ENCODE measurements at places on chromosomes 6 and 20.

GRCh38 chr6:108078191-108078590 is 3.6 kb upstream of the OSTM1 start:
- no peak for DNase-seq

GRCh38 chr6:149134511-149134933 is 183.0 kb upstream of the TAB2 start:
- no peak for DNase-seq

DNA sequence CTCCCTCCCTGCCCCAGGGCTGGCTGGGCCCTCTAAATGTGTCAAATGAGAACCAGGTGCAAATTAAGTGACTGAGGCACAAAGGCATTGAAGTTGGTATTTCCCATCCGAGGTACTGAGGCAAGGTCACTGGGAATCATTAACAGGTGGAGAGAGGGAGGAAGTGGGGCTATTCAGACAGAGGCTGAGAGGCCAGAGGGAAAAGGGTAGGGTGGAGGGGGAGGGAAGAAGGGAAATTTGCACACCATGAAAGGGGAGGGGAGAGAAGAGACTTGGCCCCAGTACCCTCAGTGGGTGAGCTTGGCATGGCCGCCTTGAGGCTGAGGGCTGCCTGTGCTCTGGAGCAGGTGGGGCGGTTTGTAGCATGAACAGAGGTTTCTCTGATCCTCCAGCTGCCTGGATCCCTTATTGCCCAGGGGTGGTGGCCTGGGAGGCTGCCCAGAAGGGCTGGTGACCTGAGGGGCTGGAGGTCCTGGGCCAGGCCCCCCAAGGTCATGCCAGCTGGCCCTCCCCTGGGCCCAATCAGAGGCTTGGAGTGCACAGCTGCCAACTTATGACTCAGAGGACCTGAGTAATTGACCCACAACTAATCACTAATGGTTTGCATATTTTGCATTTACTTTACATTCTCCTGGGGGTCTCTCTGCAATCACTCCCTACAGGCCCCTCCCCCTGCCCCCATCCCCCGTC is 40.3 kb upstream of the ZFAND3 start:
- DNase-seq, result no peak

GRCh38 chr6:57421503-57421902 is 104.1 kb downstream of the PRIM2 start:
- DNase-seq, result no peak

GRCh38 chr20:36017048-36017951 is 48.9 kb downstream of the CNBD2 start:
- no peak for DNase-seq

- DNase-seq, result no peak
Observed at GRCh38 chr20:4272225-4272624, 256.9 kb upstream of the RNF24 start.

- DNase-seq, result no peak
Observed at GRCh38 chr6:149305372-149305771, 12.1 kb upstream of the TAB2 start.

GRCh38 chr6:143562143-143562542 is 50.6 kb upstream of the FUCA2 start:
- no peak for DNase-seq

DNA sequence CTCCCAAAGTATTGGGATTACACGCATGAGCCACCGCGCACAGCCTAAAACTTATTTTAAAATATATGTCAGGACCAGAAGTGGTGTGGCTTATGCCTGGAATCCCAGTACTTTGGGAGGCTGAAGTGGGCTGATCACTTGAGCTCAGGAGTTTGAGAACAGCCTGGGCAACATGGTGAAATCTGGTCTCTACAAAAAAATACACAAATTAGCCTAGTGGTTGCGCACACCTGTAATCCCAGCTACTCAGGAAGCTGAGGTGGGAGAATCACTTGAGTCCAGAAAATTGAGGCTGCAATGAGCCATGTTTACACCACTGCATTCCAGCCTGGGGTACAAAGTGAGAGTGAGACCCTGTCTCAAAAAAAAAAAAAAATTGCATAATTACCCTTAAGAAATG is 13.7 kb downstream of the PXT1 start:
- DNase-seq, result no peak

DNA sequence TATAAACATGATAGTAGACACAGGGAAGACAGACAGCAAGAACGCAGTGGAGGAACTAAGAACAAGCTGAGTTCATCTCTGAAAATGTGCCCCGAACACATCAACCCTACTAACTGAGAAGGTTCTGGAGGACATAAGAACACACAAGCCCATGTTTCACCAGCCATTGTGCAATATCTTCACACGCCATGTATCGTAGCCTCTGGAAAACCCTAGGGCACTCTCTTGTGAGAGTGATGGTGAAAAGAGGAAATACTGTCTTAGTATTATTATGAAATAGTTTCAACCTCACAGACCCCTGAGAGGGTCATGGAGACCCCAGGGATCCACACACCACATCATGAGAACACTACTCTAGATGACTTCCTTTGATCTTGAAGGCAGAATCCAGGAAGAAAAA is 26.1 kb upstream of the FOXF2 start:
- no peak for DNase-seq

DNA sequence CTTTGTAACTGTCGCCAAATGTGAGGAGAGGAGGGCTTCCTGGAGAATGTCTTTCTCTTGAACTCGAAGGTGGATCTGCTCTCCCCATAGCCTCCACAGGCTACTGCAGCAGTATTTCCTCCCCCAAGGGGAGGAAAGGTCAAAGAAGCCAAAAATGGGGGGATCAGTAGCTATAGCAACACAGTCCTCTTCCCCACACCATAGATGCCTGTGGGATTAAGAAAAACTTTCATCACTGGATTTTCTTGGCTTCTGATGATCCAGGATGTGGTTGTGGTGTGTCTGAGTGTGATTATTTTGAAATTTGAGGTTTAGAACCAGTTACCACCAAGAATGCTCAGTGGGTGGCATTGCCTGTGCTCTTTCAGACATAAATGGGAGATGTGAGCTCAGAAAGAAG is 140.1 kb upstream of the SPACA1 start:
- no peak for DNase-seq

DNA sequence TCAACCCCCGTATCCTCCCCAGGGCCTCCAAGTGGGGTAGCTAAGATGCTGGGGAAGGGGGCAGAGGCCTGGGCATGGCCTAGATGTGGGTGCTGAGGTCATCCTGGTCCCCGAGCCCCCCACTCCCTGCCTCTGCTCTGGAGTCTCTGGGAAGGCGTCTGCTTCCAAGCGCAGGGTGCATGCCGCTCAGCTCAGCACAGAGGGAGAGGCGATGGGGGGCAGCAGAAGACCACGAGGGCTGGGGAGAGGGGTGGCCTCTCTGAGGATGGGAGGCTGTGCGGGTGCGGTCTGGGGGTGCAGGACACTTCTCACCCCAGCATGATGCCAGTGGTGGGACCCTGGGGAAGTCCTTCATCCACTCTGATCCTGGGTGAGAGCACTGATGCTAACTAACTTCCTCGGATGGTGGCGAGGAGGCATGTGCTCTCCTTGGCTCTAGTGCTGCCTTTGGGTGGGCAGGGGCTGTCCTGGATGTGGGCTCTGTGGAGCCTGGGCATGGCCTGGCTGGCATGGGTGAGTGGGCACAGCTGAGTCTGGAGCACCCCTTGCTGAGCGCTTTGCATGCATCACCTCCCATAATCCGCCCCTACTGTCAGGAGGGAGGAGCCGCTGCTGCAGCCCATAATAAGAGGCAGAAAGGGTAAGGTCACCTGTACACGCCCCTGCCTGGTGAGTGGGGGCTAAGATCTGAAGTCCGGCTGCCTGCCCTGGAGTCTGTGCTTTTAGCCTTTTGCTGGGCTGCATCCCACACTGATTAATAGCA is 34.7 kb downstream of the EFCAB8 start:
- DNase-seq, result no peak

DNA sequence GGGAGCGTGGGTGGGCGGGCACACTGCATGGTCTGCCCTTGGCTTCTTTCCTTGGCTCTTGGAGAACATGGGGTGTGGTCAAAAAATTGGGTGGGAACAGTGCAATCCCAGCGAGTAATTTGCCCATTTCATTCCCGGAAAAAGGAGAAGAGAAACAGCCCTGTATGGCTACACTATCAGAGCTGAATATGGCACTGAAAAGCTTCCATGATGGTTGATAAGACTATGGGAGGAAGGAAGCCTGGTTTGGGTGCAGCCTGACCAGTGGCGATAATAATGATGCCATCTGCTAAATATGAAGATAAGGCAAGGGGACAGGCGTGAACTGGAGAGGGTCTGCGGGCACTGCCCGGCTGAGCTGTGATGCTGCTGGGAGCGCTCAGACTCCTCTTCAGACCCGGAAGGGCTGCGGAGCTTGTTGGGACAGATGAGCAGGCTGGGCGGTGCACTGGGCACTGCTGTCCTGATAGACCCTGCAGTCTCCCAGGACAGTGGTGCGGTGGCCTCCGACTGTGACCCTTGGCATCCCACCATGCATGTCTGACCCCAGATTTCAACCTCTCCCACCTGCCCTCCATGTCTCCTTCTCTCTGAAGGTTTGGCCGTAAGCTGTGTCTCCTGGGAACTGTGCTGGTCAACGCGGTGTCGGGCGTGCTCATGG is 10.2 kb downstream of the SLC22A1 start:
- no peak for DNase-seq

DNA sequence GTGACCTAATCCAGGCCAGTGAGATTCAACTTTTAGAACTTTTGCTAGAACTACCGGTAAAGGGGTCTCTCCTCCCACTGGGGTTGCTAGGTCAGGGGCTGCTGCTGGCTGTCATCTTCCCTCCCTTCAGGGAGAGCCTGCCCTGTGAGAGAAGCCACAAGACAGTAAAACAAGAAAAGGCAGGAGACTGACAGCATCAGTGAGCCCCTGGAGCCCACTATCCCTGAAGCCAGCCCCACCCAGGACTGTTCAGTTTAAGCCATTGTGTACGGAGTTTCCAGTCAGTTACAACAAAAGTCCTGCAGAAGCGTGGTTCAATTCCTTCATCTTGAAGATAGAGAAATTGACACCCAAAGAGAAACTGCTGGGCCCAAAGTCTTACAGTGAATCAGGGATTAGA is 7.9 kb upstream of the BMP7 start:
- no peak for DNase-seq

- no peak for DNase-seq
Observed at GRCh38 chr20:23021951-23022350, 13.2 kb upstream of the SSTR4 start.

DNA sequence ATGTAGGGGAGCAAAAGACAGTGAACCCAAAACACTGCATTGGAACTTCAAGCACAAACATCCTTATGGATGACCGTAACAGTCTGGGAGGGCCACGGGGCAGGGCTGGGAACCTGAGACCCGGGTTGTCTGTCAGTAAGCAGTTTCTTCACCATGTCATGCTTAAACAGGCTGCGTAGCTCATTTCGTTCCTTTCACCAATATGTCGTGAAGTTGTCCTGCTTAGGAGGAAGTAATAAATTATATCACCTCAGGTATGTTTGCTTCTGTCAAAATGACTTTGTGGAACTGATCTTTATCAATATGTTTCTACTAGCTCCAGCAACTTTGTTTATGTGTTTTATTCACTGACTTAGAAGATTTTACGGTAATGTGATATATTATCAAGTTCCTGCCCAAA is 12.4 kb upstream of the MAK start:
- no peak for DNase-seq

DNA sequence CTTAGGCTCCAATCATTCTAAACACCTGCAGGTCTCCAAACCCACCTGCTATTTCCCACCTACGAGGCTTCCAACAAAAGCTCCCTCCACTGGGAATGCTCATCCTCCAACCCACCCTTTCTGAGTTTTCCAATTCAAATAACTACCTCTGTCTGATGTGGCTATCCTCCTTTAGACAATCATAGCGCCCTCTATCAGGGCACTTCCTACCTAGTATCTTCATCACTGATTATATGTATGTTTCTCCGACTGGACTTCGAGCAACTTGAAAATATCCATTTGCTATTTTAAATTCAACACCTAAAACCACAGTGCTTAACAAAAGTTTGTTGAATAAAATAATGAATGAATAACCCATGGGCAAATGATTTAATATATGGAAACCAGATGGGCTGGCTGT is 41.3 kb downstream of the MTFR2 start:
- DNase-seq, result no peak

- DNase-seq, result no peak
Observed at GRCh38 chr6:169774347-169774746, 22.9 kb downstream of the ERMARD start.

Measured in GDM1 (cell line).